ENCODE measurements at places on chromosomes 7 and 10.

- no peak for DNase-seq
Observed at GRCh38 chr10:113415246-113415645, 137.6 kb upstream of the HABP2 start.

GRCh38 chr10:33327751-33328150, 6.7 kb downstream of the NRP1 start:
- no peak for DNase-seq

- DNase-seq = no peak
Observed at GRCh38 chr10:128115356-128115755, 10.9 kb downstream of the MKI67 start.

GRCh38 chr10:33506838-33507661, 172.6 kb upstream of the NRP1 start:
- no peak for DNase-seq

DNA sequence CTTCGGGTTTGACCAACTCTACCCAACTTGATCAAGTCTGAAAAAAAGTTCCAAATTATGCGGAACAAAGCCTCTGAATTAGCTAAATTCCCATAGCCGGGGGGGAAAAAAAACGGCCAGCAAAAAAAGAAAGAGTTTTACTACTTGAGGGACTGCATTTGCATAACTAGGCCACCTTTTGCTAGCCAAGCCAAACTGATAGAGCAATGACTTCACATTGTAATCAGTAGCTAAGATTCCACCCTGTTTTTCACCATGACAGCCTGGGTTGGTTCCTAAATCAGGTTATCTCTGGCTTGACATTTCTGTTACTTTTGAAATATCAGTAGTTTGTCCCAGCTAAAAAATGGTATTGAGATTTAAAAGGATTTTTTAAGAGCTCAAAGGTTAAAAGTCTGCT, 31.4 kb upstream of the CREB3L2 start:
- no peak for DNase-seq

- no peak for DNase-seq
Observed at GRCh38 chr10:106947643-106948042, 216.9 kb downstream of the SORCS1 start.

GRCh38 chr10:96488161-96488935, 25.4 kb downstream of the TLL2 start:
- no peak for DNase-seq

GRCh38 chr10:97307441-97307840, 11.6 kb upstream of the FRAT1 start:
- DNase-seq = no peak

DNA sequence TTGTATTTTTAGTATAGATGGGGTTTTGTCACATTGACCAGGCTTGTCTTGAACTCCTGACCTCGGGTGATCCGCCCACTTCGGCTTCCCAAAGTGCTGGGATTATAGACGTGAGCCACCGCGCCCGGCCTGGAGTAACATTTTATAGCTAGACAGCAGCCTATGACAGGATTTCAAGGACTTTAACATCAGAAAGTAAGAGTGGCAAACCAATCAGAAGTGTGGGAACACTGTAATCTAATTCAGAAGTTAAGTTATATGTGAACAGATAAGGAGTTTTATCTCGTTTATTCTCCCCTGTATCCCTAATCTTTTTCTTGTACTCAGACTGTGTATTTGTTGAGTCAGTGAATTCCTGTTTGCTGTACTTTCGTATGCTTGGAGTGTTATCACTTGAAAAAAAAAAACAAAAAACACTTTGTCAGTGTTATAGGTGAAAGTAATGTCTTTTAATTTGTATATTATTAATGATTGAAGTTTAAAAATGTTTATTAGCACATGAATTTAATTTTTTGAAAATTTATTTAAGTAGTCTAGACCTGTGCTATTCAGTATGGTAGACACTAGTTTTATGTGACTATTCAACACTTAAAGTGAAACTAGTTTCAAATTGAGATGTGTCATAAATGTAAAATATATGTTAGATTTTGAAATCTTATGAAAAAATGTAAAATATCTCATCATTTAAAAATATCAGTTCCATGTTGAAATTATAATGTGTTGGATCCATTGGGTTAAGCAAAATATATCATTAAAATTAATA, 38.6 kb downstream of the RSBN1L start:
- no peak for DNase-seq
